ENCODE measurements at places on chromosomes 2 and 18. TPM values are rescaled to one million over a fixed set of nuclear protein-coding genes. Genes with fewer than 3 reads are reported as not detected.

GRCh38 chr2:232363784-232364615 lies 14.6 kb upstream of the ALPP start:
- H3K27me3 ChIP-seq, result no peaks in the 10 kb centered on the region
- no peaks in the 10 kb centered on the region for H3K36me3 ChIP-seq
- H3K4me1 ChIP-seq, result peaks cover 7% of the 10 kb centered on the region
- no peak overlapping the region for H3K4me3 ChIP-seq
- DNase-seq, result no peak

- H3K4me3 ChIP-seq, result no peak overlapping the region
- H3K27ac ChIP-seq, result no peak overlapping the region
- H3K4me1 ChIP-seq, result peaks cover 12% of the 10 kb centered on the region
- DNase-seq, result no peak
- H3K27me3 ChIP-seq, result no peaks in the 10 kb centered on the region
Observed at GRCh38 chr2:45901468-45902032, 250.1 kb downstream of the PRKCE start.

- H3K4me3 ChIP-seq, result no peak overlapping the region
- no peak for DNase-seq
- no peaks in the 10 kb centered on the region for H3K27me3 ChIP-seq
Observed at GRCh38 chr2:157830696-157831570, 45.2 kb downstream of the ACVR1 start.

GRCh38 chr2:219830353-219830738 lies 202.9 kb downstream of the SLC4A3 start:
- no peak overlapping the region for H3K4me3 ChIP-seq
- no peaks in the 10 kb centered on the region for H3K4me1 ChIP-seq
- H3K27ac ChIP-seq, result no peak overlapping the region
- no peaks in the 10 kb centered on the region for H3K36me3 ChIP-seq
- DNase-seq, result no peak

DNA sequence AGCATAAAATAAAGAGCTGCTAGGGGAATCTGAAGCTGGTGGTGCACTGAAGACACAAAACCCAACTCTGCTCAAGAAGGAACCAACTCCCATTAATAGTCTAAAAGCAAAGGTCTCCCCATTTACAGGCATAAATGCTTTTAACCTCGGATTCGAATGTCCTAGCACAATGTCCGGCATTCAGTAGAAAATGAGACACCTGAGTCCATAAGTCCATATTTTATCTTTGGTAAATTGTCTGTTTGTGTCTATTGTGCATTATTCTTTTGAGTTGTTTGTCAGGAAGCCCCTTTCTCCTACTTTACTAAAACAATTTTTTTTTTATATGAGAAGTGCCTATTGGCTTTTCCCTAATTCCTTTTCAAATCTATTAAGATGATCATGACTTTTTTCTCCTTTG lies 179.5 kb upstream of the SMAD7 start:
- H3K27me3 ChIP-seq, result no peaks in the 10 kb centered on the region
- H3K4me3 ChIP-seq, result no peak overlapping the region
- no peak overlapping the region for H3K27ac ChIP-seq
- H3K36me3 ChIP-seq, result no peaks in the 10 kb centered on the region

The KIAA1328 gene
- 35.0 TPM for total RNA-seq

The PTH2R gene
- 1.9 TPM for total RNA-seq

DNA sequence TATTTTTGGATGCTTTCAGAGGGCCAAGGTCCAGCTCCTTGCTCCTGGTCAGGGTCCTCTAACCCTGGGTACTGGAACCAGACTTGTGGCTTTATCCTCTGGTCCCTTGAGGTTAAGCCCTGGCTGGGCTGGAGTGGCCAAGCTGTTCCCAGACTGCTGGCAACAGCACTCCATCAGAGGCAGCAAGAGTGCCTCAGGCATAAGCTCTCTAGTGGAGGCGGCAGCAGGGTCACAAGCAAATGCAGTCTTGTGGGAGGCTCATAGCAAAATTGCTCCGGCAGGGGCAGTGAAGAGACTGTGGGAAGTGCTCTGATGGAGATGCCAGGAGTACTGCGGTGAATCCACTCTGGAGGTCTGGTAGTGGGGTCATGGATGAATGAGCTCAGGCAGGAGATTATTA lies 128.9 kb upstream of the OTOS start:
- DNase-seq, result no peak
- H3K4me1 ChIP-seq, result no peaks in the 10 kb centered on the region
- no peaks in the 10 kb centered on the region for H3K27me3 ChIP-seq
- H3K4me3 ChIP-seq, result no peak overlapping the region
- no peak overlapping the region for H3K27ac ChIP-seq

DNA sequence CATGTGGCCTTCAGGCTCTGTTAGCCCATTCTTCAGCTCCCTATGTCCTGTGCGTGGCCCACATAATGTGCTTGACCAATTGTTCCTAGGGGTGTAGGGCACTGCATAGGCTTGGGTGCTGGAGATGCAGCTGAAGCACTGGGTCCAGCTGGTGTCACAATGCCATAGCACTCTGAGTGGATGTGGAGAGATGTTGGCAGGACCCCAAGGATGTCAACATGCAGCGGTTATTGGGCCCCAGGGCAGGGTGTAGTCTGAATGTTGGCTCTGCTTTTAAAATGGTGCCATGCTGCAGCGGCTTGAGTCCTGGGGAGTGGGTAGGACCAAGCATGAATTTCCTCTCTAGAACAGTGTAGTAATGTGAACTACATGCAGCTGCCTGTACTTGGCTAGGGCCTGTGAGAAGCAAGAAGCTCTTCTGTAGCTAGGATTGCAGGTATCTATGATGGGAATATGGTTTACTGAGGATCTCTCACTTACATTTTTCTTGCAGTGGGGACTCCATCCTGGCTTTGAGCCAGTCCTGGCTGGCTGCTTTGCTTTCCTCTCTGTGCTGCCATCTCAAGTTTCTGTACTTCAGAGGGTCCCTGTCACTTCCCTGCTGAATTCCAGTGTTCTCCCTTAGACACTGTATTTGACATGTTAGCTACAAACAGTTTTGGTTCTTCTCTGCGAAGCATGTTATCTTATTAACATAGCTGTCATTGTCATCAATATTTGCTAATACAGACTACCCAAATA lies 148.4 kb downstream of the CSRNP3 start:
- no peak overlapping the region for H3K4me3 ChIP-seq
- H3K27ac ChIP-seq, result no peak overlapping the region
- H3K36me3 ChIP-seq, result no peaks in the 10 kb centered on the region
- no peaks in the 10 kb centered on the region for H3K27me3 ChIP-seq
- no peak for DNase-seq

GRCh38 chr18:69383186-69383585 lies 17.5 kb upstream of the DOK6 start:
- no peak overlapping the region for H3K27ac ChIP-seq
- no peak for DNase-seq
- no peak overlapping the region for H3K4me3 ChIP-seq
- no peaks in the 10 kb centered on the region for H3K4me1 ChIP-seq
- H3K36me3 ChIP-seq, result no peaks in the 10 kb centered on the region
- H3K27me3 ChIP-seq, result no peaks in the 10 kb centered on the region

The CPLX4 gene
- total RNA-seq, result 0.55 TPM

DNA sequence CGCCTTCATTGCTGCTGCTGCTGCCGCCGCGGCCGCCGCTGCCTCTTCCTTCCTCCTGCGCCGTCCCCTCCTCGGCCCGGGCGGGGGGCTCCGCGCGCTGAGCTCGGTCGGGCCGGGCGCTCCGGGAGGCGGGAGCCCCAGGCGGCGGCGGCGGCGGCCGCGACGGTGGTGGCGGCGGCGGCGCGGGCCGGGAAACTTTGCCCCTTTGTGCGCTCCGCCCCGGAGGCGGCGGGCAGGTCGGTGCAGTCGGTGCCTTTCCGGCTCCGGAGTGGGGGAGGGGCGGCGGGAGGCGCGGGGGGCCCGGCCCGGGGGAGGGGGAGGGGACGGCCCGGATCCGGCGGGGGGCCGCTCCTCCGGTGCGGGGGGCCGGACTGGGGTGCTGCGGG lies 205 bp downstream of the TET3 start:
- H3K4me3 ChIP-seq, result no peak overlapping the region
- H3K4me1 ChIP-seq, result peaks cover 21% of the 10 kb centered on the region
- no peaks in the 10 kb centered on the region for H3K36me3 ChIP-seq
- peak overlapping the region; percentile 47 for H3K27ac ChIP-seq

The SCN1A gene
- total RNA-seq, result 0.31 TPM

The GALR1 gene
- 0.43 TPM for total RNA-seq

DNA sequence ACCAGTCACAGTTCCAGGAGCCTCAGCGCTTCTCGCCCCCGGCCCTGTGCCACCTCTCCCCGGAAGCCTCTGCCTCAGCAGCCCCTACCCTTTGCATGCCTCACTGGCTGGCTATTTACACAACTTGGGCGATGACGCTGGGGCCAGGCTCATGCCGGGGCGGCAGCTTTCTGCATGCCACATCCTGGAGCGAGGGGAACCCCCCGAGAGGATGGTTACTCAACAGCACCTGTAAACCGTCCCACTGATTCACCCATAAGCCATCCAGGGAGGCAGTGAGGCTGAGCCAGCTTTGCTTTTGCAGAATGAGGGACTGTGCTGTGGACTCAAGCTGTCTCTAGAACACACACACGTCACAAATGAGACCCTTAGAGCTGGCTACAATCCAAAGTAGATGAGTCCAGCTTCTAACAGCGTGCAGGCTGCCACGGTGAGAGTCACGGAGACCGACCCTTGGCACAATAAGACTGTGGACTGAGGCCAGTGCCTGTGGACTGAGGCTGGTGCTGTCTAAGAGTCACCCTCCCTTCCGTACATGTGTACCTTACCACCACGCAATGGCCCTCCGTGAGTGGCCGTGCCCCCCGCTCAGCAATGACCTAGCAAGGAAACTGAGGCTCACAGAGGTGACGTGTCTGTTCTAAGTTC lies 45.6 kb upstream of the ODC1 start:
- no peaks in the 10 kb centered on the region for H3K4me1 ChIP-seq
- H3K27ac ChIP-seq, result no peak overlapping the region
- H3K27me3 ChIP-seq, result no peaks in the 10 kb centered on the region
- H3K36me3 ChIP-seq, result no peaks in the 10 kb centered on the region
- DNase-seq, result no peak
- no peak overlapping the region for H3K4me3 ChIP-seq

- H3K4me1 ChIP-seq, result no peaks in the 10 kb centered on the region
- H3K27me3 ChIP-seq, result no peaks in the 10 kb centered on the region
- H3K36me3 ChIP-seq, result no peaks in the 10 kb centered on the region
- no peak for DNase-seq
- no peak overlapping the region for H3K4me3 ChIP-seq
Observed at GRCh38 chr2:84654414-84654813, 138.1 kb downstream of the DNAH6 start.

DNA sequence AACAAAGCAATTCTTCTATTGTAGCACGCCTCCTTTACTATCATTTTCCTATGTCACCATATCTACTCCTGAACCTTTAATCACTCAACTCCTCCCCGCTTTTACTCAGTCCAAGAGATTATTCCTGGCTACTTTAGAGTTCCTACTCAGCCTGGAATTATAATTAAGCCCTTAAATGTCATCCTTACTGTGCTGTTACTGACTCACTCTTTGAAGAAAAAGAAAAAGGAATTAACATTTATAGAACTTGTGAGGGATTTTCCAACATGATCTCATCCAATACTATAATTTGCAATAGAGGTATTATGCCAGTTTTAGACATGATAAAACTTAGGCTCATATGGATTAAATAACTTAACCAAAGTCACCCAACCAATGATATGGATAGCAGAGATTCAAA lies 61.7 kb downstream of the CCDC88A start:
- H3K4me3 ChIP-seq, result no peak overlapping the region
- H3K4me1 ChIP-seq, result no peaks in the 10 kb centered on the region
- no peak overlapping the region for H3K27ac ChIP-seq
- H3K27me3 ChIP-seq, result no peaks in the 10 kb centered on the region
- DNase-seq, result no peak

DNA sequence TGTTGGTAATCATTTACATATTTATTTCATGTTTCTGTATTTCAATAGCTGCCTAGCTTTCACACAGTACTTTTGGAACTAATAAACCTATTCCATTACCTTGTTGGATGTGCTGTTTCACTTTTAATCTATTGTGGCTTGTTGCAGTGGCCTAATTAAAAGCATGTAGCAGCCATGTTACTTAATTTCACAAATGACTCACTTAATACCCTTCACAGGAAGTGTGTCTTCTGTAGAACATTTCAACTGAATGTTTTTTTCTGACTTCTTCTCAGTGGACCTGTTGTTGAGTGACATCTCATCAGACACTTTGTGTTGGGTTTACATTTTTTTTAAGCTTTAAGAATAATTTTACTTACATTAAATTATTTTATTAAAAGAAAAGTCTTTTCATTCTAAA lies 260.5 kb upstream of the THUMPD2 start:
- H3K27me3 ChIP-seq, result no peaks in the 10 kb centered on the region
- H3K4me1 ChIP-seq, result no peaks in the 10 kb centered on the region
- no peak overlapping the region for H3K4me3 ChIP-seq
- no peaks in the 10 kb centered on the region for H3K36me3 ChIP-seq

The NCKAP5 gene
- 6.3 TPM for total RNA-seq

The POTEI gene
- 38.7 TPM for total RNA-seq

DNA sequence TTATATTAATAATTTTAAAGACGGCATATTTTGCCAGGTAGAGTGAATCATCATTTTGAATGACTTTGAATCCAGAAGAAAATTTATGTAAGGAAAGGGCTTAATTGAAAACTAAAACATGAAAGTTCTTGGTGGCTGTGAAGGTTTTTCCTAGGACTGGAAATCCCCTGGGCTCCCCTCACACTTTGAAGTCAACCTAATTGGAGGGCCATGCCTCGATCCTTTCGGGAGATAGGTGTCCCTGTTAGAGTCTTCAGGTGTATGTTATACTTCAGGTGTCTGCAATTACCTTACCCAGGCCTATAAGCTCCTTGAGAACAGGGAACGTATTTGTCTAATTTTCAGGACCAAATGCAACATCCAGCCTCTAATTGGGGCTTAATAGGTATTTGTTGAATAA lies 73.0 kb downstream of the ARL4C start:
- no peak for DNase-seq
- H3K36me3 ChIP-seq, result no peaks in the 10 kb centered on the region
- H3K4me1 ChIP-seq, result no peaks in the 10 kb centered on the region
- no peak overlapping the region for H3K27ac ChIP-seq

DNA sequence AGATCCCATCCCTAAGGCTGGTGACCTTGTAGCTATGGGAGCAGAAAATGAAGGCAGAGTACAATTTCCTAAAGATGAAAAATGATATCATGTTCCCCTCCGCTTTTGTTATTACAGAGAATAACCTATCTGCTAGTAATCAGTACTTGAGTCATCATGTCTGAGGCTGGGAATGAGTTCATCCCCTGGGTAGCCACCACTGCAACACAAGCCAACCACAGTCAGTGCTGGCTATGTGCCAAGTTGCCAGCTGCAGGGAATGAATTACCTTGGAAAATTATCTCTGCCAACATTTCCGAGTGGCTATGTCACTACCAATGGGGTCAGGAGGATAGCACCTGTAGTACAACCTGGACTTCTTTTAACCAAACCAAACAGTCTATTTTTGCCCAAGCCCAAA lies 1094.7 kb upstream of the DDX18 start:
- H3K4me3 ChIP-seq, result no peak overlapping the region
- no peak for DNase-seq
- no peaks in the 10 kb centered on the region for H3K36me3 ChIP-seq
- H3K4me1 ChIP-seq, result no peaks in the 10 kb centered on the region

The UGT1A5 gene
- total RNA-seq, result 0.16 TPM

- no peaks in the 10 kb centered on the region for H3K4me1 ChIP-seq
- no peaks in the 10 kb centered on the region for H3K27me3 ChIP-seq
- H3K27ac ChIP-seq, result no peak overlapping the region
- H3K4me3 ChIP-seq, result no peak overlapping the region
- DNase-seq, result no peak
- H3K36me3 ChIP-seq, result no peaks in the 10 kb centered on the region
Observed at GRCh38 chr2:8378016-8378810, 303.6 kb upstream of the ID2 start.

Data from testis (tissue), 5 donors.